Hepatic stellate cell (primary cell): ENCODE measurements at places on chromosomes 7 and 10.

DNA sequence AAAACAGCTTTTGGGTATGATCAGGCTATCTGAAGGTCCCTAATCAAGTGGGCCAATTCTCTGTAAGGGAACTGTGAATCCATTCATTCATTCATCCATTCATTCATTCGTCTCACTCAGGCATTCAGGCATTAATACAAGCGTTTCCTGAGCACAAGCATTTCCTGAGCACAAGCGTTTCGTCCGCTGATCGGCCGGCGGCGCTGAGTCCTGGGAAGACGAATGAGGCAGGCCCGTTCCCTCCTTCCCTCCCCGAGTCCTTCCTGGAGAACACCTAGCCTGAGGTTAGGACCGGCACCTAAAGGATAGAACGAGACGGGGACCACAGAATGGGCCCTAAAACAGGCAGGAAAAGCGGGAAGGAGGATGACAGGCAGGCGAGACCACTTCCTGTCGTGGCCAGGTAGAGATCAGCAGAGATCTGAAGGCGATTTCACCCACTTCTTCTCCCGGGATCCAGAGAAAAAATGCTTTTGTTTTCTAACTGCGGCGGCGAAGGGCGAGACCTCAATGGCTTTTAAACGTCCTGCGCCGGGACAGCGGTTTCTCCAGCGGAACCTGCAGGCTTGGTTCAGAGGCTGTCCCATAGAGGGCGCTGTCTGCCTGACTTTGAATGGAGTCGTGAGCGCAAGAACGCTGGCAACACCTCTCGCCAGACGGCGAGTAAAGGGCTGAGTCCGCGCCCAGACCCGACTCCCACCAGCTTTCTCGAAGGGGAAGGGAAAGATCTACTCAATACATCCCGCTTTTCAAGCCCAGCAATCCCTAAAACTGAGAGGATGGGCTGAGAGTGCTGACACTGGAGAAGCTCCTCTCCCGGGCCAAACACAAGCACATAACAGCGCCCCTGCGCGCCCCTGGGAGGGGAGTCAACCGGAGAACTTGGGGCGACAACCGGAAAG, 2.9 kb upstream of the HMX3 start:
- peak; percentile 90 for DNase-seq

- DNase-seq: no peak
Observed at GRCh38 chr7:57308631-57309408, 141.2 kb upstream of the ZNF716 start.

- no peak for DNase-seq
Observed at GRCh38 chr10:89846786-89847185, 145.4 kb downstream of the KIF20B start.

GRCh38 chr7:139699640-139700504, 77.9 kb downstream of the HIPK2 start:
- no peak for DNase-seq

GRCh38 chr10:61621605-61622051, 41.1 kb upstream of the CABCOCO1 start:
- no peak for DNase-seq

- DNase-seq: no peak
Observed at GRCh38 chr10:12978891-12979290, 22.6 kb downstream of the CCDC3 start.

GRCh38 chr10:59536167-59537014, 173.3 kb downstream of the SLC16A9 start:
- DNase-seq: peak; percentile 58

DNA sequence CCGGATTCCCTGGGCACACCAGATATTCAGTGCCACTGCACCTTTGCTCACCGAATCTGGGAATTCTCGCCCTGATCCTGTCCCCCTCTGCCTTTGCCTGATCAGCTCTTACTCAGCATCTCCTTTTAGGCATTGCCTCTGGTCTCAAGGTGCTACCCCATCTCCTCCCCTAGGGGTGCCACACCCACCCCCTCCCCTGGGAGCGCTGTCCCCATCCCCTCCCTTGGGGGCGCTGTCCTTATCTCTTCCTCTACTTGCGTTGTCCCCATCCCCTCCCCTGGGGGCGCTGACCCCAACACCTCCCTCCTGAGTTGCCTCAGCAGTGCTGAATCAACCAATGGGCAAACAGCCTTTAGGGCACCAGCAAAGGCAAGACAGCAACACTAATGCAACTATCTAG, 686.9 kb upstream of the FOXK1 start:
- DNase-seq: no peak

GRCh38 chr7:99607548-99607947, 9.2 kb upstream of the ZSCAN25 start:
- DNase-seq: no peak

GRCh38 chr10:71210542-71210871, 1.9 kb upstream of the UNC5B start:
- DNase-seq: no peak

DNA sequence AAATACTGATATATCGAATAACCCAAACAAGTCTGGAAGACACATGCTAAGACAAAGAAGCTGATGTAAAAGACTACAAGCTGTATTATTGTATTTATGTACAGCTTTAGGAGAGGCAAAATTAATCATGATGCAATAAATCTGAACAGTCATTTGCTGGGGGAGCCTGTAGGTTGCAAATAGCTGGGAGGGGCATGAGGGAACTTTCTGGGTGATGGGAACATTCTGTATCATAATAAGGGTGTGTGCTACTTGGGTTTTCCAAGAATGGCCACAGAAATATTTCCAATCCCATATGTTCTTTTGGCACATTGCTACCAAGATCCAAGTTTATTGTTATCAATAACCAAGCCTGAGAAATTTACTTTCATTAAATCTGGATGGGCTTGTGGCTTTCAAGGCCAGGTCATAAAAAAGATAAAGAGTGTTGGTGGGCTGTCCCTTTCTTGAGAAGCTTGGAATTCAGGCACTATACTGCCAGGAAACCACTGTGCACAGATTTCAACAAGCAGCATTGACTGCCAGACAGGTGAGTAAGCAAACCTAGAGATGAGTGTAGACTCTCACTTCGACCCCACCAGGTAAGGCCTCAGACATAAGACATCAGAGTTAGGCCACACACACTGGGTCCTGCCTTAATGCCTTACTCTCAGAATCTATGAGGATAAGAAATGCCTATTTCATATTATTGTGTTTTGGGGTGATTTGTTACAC, 629.7 kb upstream of the FZD8 start:
- DNase-seq: no peak

DNA sequence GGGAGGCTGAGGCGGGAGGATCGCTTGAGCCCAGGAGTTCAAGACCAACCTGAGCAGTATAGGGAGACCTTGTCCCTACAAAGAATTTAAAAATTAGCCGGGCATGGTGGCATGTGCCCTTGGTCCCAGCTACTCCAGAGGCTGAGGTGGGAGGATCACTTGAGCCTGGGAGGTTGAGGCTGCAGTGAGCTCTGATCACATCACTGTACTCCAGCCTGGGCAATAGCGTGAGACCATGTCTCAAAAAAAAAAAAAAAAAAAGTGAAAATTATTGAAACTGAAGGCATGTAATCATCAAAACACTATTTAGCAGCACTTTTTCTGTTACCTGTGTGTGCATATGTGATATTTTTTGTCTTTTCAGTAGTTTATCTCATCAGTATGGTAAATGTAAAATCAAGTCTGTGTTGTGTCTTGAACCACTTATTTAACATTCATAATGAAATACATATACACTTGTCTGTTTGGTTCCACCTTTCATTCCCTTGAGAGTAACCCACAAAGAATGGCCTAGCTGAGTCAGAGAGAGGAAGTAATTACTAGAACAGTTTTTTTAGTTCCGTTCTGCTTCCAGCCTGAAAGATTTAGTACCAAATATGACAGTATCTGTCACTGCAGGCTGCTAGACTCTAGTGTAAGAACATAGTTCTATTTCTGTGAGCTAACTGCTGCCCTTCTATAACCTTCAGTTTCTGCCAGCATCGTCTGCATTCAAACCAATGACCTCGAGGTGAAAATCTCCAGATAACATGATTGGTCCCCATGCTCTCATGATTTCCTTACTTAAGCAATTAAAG, 68.6 kb downstream of the MMRN2 start:
- DNase-seq: peak; percentile 67

DNA sequence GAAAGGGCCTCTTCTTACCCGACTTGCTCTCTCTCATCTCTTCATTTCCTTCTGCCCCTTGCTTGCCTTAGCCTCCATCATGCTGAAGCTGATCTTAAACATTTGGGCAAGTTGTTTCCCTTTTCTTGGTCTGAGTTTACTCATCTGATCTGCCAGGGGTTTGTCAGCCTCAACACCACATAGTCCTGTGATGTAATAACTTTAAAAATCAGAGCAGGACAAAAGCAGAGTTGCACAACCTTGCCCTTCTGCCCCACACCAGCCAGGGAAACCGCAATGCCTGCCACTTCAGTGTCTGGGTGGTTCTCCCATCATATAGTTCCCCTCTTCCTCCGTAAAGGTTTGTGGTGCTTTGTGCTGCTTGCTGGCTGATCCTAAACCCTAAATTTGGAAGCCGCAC, 9.9 kb upstream of the LIPM start:
- no peak for DNase-seq

GRCh38 chr7:9680713-9681112, 1247.3 kb downstream of the NXPH1 start:
- no peak for DNase-seq

- DNase-seq: no peak
Observed at GRCh38 chr10:132564249-132564605, 26.6 kb downstream of the INPP5A start.

DNA sequence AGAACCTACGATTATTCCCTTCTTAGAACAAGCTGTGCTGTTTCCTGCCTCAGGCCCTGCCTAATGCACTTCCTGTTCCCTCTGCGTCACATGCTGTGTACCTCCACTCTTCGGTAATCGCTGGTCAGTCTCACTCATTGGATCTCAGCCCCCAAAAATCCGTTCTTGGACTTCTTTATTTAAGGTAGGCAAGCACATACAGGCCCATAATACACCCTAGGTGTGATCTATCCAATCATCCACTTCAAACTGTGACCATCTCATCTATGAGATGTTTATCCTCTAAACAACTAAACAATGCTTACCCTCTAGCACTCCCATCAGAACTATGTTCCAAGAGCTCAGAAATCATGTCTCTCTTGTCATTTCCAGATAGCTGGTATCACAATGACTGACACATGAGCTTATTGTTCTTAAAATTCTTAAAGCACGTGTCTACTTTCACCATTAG, 83.9 kb downstream of the CADPS2 start:
- no peak for DNase-seq

- DNase-seq: no peak
Observed at GRCh38 chr7:11491811-11492210, 340.2 kb downstream of the THSD7A start.

DNA sequence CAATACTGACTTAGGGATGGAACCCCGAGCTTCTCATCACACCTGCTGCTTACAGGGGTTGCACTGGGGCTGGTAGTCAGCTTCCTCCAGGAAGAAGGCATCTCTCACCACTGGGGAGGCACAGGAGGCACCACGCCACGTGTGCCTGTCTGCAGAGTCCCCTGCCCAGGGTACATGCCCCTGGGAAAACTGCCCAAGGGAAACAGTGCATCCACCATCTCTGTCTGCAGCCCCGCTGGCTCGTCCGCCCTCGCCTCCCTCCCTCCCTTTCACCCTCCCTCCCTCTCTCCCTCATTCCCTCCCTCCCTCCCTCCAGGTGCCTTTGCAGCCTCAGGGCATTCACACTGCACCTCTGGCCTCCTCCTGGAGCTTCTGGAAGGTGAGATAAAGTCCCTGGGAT, 101.1 kb downstream of the PTPRE start:
- DNase-seq: no peak

GRCh38 chr10:101513733-101514132, 74.3 kb downstream of the POLL start:
- no peak for DNase-seq

DNA sequence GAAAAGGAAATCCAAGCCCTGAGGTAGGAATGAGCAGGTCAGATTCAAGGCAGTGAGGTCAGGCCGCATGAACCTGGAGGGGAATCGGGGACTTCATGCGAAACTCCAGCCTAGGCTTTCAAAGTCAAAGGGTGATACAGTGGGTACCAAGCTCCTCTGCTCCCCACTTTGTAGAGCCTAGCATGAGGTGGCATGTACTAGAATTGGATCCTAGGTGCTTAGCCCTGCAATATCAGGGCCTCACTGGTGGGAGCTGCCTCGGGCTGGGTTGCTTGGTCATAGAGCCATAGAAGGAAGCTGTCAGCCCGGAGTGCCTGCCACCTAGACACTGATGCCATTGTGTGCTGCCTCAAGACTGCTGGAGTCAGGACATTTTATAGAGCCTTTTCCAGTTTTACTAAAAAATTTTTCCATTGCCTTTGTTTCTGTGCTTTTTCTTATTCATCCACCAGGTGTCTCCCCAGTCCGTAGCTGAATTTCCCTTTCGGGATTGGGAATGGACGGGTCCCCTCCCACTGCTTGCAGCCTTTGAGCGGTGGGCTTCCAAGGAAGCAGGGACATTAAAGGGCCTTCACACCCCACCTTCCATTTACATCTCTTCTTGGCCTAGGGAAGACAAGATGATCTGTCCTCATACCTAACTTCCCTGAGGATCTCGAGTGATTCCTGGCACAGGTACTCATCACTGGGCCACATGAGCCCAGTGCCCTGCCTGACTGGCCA, 5.5 kb upstream of the LZTS2 start:
- no peak for DNase-seq

DNA sequence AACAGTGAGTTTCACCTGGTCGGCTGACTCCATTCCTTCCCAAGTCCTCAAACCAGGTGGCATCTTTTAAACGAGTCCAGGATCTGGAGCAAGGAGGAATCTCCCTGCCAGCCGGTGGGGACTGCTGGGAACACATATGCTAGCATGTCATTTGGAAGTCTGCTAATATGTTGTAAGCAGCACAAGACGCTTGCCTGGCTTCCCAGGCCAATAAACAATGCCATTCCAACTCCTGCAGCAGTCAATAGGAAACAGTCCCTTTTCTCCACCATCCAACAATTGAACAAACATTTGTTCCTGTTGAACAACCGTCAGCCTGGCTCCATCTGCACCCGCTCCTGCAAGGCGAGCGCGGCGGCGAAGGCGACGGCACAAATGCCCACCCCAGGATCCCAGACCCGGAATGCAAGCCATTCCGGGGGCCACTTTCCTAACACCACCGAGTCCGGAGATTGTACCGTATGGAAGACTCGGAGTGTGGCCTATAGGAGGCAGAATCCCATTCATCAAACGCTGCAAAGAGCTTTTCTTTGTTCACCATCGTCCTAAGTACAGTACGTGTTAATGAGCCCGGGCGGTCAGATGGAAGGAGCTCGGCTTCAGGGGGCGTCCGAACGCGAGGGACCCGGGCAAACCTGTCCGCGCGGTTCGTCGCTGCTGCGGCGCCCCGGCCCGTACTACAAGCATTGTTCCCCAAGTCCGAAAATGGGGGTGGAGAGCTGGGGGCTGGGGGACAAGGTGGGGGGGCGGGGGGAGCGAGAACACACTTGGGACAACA, 1.6 kb downstream of the FAM53B start:
- no peak for DNase-seq

DNA sequence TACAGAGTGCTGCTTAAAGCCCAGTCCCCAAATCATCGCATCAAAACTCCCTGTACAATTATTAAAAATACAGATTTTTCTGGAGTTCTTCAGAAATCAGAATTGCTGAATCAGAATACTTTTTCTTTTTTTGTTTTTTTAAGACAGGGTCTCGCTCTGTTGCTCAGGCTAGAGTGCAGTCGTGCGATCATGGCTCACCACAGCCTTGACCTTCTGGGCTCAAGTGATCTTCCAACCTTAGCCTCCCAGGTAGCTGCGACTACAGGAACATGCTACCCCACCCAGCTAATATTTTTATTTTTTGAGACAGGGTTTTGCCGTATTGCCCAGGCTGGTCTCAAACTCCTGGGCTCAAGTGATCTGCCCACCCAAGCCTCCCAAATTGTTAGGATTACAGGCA, 3.9 kb downstream of the BBIP1 start:
- no peak for DNase-seq

- DNase-seq: no peak
Observed at GRCh38 chr7:130844811-130845580, 111.0 kb upstream of the KLF14 start.

GRCh38 chr10:117159390-117159789, 21.3 kb upstream of the VAX1 start:
- no peak for DNase-seq
